DMS153 (cell line): ENCODE measurements at places on chromosomes 3 and 15.

- no peak for DNase-seq
Observed at GRCh38 chr3:152742368-152743347, 92.3 kb upstream of the P2RY1 start.

- no peak for DNase-seq
Observed at GRCh38 chr3:150609988-150610387, 6.9 kb downstream of the SELENOT start.

GRCh38 chr3:189490337-189490736, 140.9 kb upstream of the TP63 start:
- no peak for DNase-seq

DNA sequence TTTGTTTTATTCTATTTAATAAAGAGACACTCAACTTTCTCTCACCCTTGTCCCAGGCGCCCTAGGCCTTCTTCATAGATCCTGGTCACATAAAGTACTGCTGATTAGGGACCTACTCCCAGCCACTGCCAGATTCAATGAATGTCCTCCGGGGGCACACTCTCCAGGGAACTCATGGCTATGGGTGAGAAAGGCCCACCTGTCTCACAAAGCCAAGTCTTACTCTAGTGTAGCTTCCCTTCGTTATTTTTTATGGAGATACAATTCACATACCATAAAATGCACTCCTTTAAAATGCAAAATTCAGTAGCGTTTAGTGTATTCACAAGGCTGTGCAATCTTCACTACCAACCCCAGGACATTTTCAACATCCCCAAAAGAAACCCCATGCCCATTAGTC, 87.8 kb downstream of the ADCY5 start:
- no peak for DNase-seq

DNA sequence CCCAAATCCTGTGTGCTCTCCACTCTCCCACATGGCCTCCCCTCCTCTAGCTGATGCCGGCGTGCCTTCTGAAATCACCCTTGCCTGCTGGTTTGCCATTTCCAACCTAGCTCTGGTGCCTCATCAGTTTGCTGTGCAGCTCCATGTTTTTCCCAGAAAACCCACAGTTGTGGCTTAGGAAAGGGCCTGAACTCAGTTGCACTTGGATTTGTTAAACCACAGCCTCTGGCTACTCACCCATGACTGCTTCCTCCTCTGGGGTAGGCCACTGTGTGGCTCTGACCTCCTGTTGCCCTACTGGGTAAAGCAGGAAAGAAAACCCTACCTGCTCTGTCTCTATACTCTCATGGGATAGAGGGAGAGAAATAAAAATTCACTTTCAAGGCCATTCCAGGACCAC, 97.3 kb downstream of the DAPK2 start:
- no peak for DNase-seq

DNA sequence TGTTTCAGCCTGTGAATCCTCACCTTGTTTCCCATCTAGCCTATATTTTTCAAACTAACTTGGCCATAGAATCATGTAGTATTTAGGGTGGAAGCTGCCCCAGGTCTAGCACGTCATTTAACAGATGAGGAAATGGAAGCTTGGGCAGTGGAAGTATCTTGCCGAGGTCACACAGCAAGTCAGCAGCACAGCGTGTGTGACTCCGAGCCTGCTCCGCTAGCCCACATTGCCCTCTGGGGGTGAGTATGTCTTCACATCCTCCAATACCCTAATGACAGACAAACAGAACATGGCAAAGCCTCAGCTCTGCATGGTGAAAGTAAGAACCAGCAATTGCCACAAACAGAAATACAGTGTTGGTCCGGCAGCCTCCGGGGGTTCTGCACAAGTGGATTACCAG, 2.2 kb upstream of the CCR5 start:
- DNase-seq, result no peak

GRCh38 chr3:33167716-33168336, 50.8 kb downstream of the SUSD5 start:
- no peak for DNase-seq

DNA sequence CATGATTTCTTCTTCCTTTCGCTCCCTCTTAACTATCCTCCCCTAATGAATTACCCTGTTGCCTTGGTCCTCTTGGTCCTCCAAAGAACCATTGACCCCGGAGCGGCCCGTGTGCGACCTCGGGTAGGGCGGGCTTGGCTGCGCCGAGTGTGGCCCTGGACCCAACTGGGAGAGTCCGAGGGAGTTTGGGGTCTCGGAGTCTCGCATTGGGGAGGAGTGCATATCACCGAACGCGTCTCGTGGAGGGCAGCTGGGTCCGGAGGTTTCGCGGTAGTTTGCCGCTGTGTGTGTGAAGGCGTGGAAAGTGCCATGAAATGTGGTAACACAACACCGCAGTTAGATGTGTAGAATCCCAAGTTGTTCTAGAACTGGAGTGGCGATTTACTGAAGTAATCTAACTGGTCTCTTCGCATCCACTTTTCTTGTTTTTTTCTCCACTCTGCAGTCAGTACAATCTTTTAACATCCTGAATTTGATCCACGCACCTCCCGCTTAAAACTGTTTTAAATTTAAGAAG, 363 bp downstream of the GTF2E1 start:
- DNase-seq, result no peak

GRCh38 chr3:162973428-162973917, 1476.9 kb downstream of the OTOL1 start:
- DNase-seq, result no peak
